ENCODE measurements at places on chromosomes 3 and 15.

DNA sequence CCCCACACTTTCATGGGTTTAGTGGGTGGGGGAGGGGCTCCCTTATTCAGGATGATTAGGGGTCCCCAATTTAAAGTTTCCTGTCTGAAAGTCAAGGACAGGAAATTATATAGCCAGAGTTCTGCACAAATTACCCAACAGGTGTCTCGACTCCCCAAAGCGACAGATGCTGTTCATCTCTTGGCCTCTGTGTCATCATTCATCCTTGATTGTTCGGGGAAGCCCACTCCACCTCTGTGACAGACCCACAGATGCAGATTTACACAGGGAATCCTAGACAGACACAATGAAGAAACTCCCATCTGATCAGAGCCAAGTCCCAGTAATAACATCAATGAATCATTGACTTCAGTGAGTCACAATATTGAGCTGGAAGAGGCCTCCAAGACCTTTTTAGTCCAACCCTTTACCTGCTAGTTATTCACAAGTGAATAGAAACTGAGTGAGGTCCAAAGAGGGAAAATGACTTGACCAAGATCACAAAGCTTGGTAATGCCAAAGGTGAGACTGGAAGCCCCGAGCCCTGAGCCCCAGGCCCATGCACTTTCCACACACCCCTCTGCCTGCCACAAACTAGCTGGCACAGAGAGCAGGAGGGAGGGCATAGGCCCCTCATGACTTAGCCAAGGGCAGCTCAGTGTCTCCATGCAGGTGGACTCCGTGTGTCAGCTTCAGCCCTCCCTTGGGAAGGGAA lies 7.9 kb upstream of the SRP14 start:
- DNase-seq = no peak

DNA sequence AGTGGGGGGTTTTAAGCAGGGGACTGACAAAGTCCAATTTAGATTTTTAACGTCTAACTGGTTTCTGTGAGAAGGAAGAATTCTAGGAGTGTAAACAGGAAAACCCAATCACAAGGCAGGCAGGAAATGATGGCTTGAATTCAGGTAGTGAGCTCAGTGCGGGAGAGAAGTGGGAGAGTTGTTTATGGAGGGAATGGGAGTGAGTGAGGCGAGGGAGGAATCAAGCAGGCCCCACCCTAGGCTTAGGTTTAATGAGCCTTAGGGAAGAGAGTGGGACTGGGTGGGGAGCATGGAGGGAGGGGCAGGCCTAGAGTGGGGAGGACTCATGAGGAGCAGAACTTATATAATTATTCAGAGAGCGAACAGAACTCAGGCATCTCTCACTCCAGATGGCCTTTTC lies 17.9 kb downstream of the VIPR1 start:
- DNase-seq = no peak

DNA sequence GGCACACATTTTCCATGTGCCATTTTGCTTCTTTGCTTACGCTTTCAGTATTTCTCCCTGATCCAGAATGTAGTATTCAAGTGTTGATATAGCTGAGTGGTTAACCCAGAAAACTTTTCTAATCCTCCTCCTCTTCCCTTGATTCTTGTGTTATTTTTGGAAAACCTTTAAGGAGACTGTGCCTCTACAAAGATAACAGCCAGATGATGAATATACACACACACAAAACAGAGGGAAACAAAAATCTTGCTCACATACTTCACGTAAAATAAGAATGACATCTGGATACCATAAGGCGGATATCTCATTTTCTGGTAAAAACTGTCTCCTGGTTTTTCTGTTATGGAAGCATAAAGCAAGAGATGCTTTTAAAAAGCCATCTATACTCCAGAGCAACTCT lies 295.8 kb upstream of the THBS1 start:
- DNase-seq = no peak

DNA sequence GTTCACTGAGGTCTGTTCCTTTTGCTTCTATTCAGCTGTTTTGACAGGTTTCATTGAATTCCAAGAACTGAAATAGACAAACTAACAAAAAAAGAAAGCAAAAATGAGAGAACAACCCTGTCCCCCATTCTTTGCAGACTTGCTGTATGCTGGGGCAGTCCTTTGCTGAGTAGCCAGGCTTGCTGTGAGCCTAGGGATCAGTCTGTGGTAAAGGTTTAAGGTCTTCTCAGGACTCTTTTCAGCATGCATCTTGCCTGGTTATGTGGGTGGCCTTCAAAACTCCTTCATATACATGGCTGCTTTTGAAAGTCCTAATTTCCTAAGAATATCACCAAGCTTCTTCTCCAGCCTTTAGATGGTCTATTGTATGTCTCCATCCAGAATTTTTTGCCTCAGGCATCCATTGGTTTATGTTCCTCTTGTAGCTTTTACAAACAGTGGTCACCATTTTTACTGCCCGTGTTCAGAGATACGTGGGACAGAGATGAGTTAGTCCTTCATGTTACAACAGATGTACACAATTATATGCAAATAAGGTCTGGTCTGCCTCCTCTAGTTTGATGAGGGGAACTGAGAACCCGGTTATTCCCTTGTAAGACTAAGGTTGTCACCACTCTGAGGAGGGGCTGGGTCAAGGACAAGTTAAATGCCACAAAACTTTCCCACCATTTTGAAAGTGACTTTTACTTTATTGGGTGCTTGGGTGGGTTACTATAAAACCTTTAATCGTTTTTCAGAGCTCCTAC lies 41.4 kb downstream of the SACM1L start:
- no peak for DNase-seq

DNA sequence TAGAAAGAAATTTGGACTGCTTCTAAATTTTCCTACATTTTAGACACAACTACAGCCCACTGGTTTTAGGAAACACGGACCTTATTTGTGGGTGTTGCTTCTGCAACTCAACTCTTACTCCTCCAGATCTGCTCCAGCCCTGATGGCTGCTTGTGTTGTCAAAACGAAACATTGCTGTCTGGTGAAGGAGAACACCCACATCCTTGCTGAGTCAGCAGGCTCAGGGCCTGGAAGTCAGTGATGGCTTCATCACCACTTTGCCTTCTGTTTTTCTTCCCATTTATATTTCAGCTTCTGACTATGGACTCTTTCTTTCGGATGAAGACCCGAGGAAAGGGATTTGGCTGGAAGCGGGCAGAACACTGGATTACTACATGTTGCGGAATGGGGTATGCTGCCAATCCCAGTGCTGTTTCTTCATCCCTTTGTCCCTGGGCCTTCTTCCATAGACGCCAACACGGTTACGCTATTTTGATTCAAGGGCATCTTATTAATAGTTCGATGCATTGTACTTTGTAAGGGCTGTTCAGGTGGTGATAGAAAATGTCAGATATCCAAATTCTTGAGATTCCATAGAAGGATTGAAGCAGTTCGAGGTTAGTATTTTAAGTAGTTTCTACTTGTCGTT lies 392.6 kb upstream of the TPM1 start:
- no peak for DNase-seq

GRCh38 chr3:162610261-162610660 lies 1113.7 kb downstream of the OTOL1 start:
- DNase-seq = no peak
